Stimulated activated CD4-positive, alpha-beta T cell treated with anti-CD3 and anti-CD28 coated beads, Interleukin-1b, Interleukin-23, amount 100 ng/mL, for 4 hours (primary cell): ENCODE measurements at places on chromosomes 13 and 19.

DNA sequence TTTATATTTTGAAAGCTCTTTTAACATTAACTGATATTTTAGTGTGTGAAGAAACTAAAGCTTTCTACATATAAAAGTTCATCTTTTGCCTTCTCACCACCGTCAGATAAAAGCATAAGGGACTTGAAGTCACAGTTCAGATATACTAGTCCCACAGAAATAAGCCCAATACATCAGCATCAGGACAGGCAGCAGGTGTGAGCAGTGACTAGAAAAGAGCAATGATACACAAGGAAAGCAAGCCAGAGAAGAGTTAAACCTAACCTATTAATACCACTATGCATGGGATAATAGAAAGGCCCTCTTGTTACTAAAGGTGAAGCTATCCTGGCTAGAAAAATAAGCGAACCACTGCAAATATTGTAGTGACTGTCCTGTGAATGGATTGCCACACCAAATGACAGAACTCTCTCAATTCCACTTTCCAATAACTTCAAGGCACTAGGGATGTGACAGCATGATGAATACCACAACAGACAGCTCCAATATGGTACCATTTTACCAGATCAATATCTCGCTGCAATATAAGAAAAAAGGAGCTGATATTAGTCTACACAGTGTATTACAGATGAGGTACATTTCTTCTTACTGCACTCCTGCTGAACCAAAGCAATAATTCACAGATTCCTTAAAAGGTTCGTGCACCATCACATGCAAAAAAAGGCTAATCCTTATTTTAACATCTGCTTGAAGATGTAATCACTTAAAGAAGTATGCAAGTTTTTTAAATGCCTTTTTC, 114.1 kb downstream of the DACH1 start:
- DNase-seq = no peak

DNA sequence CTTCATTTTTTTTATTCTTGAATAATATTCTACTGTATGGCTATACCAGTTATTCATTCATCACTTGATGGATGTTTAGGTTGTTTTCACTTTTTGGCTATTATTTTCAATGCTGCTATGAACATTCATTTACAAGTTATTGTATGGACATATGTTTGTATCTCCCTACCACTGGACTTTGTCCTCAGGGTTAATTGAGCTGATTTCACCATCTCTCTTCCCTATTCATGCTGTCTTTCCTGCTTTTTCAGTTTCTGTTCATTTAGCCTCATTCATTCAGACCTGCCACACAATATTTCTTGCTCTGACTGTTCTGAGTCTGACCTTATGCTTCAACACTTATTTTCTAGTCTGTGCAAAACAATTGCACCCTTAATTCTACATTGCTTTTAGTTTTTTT, 12.3 kb upstream of the C1QTNF9B start:
- no peak for DNase-seq

DNA sequence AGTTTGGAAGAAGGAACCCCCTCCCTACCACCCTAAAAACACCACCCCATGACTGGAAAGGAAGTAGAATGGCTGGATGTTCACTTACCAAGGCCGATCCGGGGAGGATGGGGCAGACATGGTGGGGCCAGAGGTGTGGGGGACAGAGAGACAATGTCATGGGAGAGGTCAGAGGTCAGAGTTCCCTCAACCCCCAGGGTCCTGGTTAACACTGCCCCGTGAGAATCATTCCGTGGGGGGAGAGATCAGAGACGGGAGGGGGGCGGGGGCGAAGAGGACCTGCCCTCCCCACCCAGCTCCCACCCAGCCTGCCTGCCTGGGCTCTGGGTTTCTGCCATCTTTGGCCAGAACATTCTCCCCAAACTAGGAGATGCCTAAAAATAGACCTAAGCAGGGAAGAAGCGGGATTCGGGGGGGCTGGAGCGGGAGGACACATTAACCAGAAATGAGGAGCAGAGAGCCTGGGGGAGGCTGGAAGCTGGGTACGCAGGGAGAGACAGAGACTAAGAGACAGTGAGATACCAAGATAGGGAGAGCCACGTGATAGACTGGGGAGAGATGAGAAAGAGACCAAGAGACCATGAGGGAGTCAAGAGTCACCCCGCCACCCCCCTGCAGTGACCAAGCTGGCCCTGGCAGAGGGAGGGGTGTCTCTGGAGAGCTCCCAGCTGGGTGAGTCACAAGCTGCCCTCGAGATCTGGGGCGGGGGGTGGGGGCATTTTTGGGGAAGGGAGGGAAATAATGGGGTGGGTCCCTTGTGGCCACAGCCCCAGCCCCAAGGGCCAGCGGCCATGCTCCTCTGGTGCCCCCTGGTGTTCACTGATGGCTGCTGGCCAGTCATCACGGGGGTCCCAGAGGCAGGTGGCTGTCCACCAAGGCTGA, 6.1 kb upstream of the KANK2 start:
- DNase-seq = peak; percentile 30

- DNase-seq = peak; percentile 5
Measured at GRCh38 chr13:109569958-109570711, 216.2 kb downstream of the IRS2 start.

DNA sequence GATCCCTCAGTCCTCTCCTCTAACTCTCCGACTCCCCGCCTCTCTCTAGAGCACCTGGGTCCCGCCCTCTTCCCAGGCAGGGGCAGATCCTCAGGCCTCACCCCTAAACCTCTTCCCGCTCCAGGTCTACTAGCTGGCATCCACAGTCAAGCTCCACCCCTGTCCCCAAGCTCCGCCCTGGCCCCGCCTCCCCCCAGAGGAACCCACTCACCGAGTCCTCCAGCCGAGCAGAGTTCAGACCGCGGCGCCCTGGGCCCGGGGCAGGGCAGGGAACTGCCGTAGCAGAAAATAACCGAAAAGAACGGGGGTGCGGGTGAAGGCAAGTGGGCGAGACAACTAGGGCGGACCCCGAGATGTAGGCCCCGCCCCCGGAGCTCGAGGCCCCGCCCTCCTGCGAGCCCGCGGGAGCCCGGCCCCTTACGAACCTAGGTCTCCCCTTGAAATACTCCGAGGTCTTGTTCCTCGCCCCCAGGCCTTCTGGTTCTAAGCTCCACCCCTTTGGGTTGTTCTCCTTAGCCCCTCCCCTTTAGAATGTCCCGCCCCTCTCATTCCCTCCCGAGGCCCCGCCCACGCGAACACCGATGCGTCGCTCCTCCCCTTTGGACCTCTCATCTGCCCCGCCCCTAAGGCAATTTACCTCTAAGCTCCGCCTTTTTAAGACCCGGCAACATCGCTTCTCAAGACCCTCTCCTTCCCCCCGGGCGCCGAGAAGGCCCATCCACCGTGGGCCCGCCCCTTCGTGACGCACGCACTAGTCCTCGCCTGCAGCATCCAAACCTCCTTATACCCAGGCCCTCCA, at the start of gene GGN:
Gene GGN (minus strand): TSS at position 485 of the 799 bp plus-strand sequence. CDS start 773 bp downstream, outside the sequence.
- DNase-seq = peak; percentile 73

- DNase-seq = peak; percentile 82
Measured at GRCh38 chr19:20167020-20167644, at the start of gene ZNF486. Gene ZNF486, plus strand, starts transcription at chr19:20167214. Its CDS starts 117 bp downstream, at chr19:20167331.

- DNase-seq = no peak
Measured at GRCh38 chr19:7417671-7418324, 69.1 kb downstream of the ARHGEF18 start.

GRCh38 chr13:103222683-103223082, 156.5 kb upstream of the SLC10A2 start:
- no peak for DNase-seq

- no peak for DNase-seq
Measured at GRCh38 chr13:94140511-94140910, 339.0 kb downstream of the DCT start.

DNA sequence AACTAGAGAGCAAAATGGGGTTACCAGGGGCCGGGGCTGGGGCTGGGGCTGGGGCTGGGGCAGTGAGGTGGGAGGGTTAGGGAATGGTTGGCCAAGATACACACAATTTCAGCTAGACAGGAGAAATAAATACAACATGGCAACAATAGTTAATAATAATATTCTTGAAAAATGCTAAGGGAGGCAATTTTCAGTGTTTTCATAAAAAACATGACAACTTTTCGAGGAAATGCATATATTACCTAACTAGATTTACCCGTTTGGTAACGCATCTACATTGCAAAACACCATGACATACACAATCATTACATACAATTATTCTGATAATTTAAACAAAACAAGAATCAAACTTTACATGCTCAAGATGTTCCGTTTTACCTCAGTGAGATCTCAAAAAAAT, 12.2 kb downstream of the RFPL4AL1 start:
- DNase-seq = no peak
